ENCODE measurements at places on chromosomes 7 and 10. TPM values are rescaled to one million over a fixed set of nuclear protein-coding genes. Genes with fewer than 3 reads are reported as not detected.

DNA sequence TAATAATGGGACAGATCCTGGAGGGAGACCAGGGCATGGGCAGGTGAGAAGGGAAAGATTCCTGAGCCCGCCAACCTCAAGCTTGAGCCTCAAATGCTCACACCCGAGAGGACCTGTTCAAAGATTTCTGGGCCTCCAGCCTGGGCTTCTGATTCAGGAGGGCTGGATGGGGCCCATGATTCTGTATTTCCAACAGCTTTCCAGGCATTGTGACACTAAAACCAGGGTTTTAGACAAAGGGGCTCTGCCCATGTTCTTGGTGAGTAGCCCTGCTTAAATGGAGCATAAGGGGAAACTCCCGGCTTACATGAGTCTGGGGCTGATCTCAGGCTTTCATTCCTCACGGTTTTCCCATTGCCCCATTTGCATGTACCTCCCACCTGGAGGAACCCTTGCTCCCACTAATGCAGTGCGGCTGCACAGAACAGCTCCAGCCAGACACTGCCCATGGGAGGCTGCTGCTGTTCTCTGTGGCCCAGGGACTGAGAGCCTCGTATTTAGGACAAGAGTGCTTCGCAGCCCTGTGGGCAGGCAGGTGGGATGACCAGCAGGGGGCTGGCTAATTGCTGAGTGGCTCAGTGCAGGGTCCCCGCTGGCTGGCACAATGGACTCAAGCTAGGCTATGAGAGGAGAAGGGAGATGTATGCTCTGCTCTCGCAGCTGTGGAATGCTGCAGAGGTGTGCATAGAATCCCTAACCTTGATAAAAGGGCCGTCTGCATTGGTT lies 135.3 kb upstream of the COBL start:
- peak; percentile 39 for DNase-seq

DNA sequence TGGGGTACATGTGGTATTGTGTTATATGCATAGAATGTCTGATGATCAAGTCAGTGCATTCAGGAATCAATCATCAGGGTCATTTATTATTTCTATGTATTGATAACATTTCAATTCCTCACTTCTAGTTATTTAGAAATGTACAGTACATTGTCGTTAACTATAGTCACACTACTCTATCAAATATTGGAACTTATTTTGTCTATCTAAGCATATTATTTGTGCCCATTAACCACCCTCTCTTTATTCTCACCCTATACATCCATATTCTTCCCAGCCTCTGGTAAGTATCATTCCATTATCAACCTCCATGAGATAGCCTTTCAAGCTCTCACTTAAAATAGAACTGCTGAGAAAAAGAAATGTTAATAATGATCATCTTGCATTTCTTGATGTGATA lies 596.5 kb upstream of the POT1 start:
- no peak for DNase-seq

CYP2C19 gene
- total RNA-seq, result 4.5 TPM

DNA sequence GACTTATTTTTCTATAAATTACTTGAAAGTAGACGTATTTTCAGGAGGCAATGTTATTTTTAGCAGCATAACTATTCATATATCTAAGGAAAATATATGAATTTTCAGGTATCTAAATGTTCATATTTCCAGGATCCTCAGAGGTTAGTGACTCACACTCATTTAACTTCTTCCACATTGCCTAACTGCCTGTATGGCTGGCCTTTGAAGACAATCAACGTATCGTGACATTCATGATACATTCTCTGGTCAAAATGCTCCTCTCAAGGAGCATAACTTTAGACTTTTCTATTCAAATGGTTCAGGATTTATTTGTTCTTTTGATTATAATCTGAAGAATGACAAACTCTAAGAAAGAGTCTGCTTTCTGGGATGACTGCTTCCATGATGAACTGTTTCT lies 89.3 kb downstream of the SEMA3C start:
- no peak for DNase-seq

DNA sequence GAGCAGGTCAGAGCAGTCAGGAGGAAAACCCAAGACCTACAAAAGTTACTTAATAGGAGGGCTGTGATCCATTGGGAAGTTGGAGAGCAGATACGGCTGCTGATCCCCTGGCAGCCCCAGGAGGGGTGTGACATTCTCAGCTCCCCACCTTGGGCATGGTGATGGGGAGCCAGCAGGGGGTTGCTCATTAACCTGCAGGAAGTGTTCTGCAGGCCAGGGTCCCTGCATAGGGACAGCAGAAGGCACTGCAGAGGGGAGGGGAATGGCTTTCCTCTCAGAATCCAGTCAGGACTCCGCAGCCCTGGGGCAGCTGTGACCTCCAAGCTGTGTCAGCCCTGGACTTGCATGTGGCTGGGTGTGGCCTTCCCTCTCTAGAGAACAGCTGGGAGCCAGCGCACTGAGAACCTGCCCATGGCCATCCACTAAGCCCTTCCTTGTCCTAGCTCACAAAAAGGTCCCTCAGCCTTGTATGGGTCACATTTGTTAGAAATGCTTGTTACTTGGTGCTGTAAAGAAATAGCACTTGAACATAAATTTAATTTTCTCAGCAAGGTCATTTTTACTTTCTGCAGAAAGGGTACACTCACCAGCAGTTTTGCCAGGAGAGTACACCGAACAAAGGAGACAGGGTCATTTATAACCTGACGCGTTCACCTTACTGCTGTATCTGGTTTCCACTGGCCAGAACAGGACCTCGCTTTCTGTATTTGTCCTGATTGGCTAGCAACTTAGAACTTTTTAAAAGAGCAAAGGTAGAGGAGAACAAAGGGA lies 169.6 kb downstream of the COBL start:
- DNase-seq, result no peak

TEX47 gene
- total RNA-seq, result not detected

DNA sequence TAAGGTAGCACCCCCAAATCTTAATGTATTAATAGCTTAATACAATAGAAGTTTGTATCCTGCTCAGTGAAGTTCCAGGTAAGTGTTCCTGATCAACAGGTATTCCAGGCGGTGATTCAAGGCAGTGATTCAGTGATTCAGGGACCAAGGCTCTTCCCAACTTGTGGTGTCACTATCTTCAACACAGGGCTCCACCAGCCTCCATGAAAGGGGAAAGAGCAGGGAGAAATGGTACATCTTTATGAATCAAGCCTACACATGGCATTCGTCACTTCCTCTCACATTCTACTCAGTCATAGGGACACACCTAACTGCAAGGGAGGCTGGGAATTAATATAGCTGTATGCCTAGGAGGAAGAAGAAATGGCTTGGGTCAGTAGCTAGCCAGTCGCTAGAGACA lies 5.1 kb downstream of the GOLGA7B start:
- no peak for DNase-seq

AUTS2 gene
- total RNA-seq, result not detected

IFIT3 gene
- total RNA-seq, result 45.2 TPM

GRCh38 chr7:38296059-38296857 lies 22.8 kb upstream of the TARP start:
- DNase-seq, result no peak

- DNase-seq, result no peak
Observed at GRCh38 chr7:150830937-150831336, 21.4 kb upstream of the AOC1 start.

CCDC136 gene
- 2.2 TPM for total RNA-seq

DNA sequence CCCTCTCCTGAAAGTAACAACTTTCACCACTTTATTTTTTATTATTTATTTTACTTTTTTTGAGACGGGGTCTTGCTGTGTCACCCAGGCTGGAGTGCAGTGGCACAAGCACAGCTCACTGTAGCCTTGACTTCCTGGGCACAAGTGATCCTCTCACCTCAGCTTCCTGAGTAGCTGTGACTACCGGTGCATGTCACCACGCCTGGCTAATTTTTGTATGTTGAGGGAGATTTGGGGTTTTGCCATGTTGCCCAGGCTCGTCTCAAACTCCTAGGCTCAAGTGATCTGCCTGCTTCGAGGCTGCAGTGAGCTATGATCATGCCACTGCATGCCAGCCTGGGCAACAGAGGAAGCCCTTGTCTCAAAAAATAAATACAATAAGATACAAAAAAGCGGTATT lies 14.9 kb upstream of the SLIT1 start:
- DNase-seq, result no peak

DNA sequence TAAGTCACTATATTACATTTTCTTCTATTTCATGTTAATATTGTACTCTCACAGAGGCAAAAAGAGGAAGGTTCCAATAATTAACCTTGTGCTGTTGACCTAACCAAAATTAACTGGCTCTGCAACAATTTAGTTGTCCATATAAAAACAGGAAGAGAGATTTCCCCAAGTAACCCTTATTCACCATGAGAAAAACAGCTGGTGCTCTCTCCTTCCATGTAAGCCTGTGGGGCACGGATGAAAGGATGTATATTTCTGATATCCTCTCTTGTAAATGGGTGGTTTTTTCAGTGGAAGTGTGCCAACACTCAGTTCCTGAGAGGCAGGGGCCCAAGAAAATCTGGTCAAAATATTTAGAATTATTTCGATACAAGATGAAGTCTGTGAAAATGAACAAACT lies 358.1 kb downstream of the CRPPA start:
- no peak for DNase-seq

PTF1A gene
- not detected for total RNA-seq

DNA sequence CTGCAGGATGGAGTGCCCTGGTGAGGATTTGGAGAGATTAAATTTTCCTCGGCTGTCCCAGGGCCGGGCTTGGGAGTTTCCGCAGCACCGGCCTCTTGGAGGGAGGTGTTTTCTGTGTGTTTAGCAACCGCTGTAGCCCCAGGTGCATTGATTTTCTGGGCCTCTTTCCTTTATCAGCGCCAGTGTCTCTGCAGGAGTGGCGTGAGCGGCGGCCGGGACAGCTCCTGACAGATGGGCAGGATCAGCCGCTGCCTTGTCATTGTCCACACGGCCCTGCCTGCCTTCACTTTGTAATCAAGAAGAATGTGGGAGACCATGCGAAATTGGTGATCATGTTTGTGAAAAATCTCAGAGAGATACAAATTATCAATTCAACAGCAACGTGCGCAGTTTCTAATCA lies 32.4 kb downstream of the NKX6-2 start:
- DNase-seq, result no peak

GRCh38 chr7:101832205-101832631 lies 14.8 kb downstream of the CUX1 start:
- DNase-seq, result no peak

GRCh38 chr10:106938513-106938912 lies 226.0 kb downstream of the SORCS1 start:
- no peak for DNase-seq

DNA sequence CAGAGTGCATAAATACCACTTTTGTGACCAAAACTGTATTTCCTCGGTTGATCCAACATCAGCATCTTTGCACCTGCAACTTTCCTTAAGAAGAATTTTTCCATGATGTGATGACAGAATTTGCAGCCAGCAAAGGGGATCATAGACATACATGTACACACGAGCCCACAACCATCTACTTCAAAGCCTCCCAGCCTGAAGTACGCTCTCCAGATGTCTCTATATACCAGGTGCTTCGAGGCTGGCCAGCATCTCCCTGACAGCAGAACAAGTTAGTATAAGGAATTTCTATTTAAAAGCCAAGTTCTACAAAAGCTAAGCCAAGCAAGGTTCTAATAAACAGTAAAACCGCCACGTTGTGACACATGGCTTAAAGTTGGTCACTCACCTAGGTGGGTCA lies 328.5 kb downstream of the KCNMA1 start:
- no peak for DNase-seq

- no peak for DNase-seq
Observed at GRCh38 chr7:41475801-41476459, 227.0 kb downstream of the INHBA start.

TMEM106B gene
- 76.7 TPM for total RNA-seq

RGS10 gene
- total RNA-seq, result 10.8 TPM

SLC18A3 gene
- total RNA-seq, result not detected

CALML3 gene
- not detected for total RNA-seq

DNA sequence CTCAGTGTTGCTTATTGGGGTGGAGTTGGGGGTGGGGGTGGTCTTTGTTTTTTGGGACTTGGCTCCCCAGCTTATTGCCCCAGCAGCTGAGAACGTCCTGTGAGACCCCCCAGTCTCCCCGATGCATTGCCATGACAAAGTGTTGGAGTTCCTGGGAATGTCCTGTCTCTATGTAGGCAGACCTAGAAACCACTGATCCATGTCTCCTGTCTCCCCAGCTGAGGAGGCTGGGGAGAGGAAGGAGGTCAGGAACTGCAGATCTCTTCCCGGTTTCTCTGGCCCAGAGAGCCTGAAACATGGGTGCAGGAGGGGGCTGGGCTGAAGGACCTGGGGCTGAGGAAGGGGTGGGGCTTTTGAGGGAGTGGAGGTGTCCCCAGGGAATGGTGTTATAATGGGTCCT lies 80.2 kb upstream of the GTF2IRD1 start:
- no peak for DNase-seq

- no peak for DNase-seq
Observed at GRCh38 chr7:29386196-29386765, 177.4 kb upstream of the PRR15 start.

COL13A1 gene
- total RNA-seq, result 0.24 TPM

BUD31 gene
- 62.8 TPM for total RNA-seq

- DNase-seq, result no peak
Observed at GRCh38 chr7:111954474-111955381, 251.5 kb downstream of the DOCK4 start.

SRRM3 gene
- total RNA-seq, result 0.21 TPM

DNA sequence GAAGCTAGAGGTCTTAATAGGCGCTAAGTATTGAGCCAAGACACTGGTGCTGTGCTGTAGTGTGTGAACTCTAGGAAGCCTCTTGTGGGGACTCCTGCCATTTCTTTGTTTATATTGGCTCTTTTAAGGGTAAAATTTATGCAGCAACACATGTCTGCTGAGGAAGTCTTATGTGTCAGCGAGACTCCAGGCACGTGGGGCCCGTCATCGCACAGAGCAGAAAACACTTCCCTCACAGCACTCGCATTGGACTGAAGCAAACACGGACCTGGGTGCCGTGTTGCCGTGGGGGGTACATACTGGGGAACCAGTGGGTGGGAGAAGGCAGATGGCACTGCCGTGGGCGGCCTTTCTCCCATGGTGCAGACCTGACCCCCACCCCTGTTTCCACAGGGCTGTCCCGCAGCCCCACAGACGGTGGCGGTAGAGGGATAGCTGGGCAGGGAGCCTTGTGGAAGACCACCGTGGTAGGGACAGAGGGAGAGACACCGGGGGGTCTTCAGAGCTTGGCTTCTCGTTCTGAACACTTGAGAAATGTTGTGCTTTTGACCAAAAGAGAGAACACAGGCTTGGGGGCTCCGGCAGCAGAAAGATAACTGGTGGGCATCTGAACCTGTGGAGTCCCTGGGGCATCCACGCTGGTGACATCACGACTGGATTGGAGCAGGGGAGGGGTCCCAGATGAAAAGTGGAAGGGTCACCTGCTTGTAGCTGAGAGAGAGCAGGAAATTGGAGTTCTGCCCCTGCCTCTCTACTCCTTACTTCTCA lies 284.7 kb upstream of the SHH start:
- no peak for DNase-seq

- DNase-seq, result no peak
Observed at GRCh38 chr10:129793996-129794395, 170.1 kb downstream of the EBF3 start.
